ENCODE measurements at places on chromosomes 16 and 17.

GRCh38 chr16:17467923-17468540, 2.7 kb downstream of the XYLT1 start:
- DNase-seq = peak; percentile 35

DNA sequence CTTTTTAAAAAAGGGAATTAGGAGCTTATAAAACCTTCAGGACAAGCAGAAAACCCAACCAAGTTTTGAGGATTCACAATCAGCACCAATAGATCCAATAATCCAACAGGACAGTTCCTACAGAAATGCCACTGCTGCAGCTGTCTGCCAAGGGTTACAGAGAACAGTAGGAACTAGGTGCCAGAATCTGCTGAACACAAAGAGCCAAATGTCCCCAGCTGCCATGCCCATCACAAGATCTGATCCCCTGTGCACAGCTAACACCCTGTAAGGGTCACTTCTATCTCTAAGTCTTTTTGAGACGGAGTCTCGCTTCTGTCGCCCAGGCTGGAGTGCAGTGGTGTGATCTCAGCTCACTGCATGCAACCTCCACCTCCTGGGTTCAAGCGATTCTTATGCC, 262.3 kb downstream of the STX8 start:
- no peak for DNase-seq

GRCh38 chr16:51577621-51578303, 426.7 kb upstream of the SALL1 start:
- DNase-seq = no peak

- DNase-seq = no peak
These were observed 254.3 kb upstream of the SALL1 start for GRCh38 chr16:51405361-51405760.

DNA sequence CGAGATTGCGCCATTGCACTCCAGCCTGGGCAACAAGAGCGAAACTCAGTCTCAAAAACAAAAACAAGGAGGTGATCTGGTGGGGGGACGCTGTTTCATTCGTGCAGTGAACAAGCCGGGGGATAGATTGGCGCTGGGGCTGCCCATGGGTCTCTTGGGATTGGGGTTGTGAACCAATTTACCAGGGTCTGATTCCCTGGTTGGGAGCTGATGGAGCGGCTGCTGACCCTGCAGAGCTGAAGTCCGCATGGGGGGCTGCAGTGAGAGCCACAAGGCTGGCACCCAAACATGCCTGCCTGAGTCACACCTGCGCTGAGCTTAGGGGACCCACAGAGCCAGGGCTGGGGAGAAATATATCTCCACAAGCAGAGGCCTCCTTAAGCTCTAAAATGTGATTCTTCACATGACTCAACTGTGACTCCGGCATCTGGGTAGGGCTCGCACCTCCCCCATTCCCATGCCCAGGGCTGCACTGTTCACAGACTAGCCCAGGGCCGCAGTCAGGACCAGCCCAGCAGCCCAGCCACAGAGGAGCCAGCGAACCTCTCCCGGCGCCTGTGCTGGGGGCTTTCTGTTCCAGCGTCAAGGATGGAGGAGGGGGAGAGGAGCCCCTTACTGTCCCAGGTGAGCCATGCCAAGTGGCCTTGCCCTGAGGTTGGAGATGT, 5.0 kb downstream of the TSPAN10 start:
- DNase-seq = no peak

GRCh38 chr16:80623376-80623775, 82.6 kb downstream of the DYNLRB2 start:
- DNase-seq = no peak

Data from NCI-H1105 (cell line).